Tibial artery (tissue), 4 donors: ENCODE measurements at places on chromosomes 5 and 9.
A peak's percentile ranks its signal among the peaks of the same experiment; 100 is the strongest.

DNA sequence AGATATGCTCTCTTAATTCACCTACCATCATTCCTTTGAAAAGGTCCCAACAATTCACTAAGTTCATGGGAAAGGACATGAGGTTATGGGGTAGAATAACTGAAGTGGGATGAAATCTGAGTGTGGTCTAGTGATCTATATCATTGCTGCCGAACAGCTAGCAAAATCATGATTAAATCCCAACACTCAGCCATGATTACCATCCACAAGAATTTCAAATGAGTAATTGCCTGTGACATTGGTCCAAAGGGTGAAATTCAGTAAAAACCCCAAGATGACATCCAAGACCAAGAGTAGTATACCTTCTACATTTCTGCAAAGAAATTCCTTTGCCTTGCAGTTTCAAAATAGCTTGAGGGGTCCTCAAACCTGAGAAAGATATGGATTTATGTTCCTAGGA, 225.6 kb downstream of the SPOCK1 start:
- no peak for DNase-seq

DNA sequence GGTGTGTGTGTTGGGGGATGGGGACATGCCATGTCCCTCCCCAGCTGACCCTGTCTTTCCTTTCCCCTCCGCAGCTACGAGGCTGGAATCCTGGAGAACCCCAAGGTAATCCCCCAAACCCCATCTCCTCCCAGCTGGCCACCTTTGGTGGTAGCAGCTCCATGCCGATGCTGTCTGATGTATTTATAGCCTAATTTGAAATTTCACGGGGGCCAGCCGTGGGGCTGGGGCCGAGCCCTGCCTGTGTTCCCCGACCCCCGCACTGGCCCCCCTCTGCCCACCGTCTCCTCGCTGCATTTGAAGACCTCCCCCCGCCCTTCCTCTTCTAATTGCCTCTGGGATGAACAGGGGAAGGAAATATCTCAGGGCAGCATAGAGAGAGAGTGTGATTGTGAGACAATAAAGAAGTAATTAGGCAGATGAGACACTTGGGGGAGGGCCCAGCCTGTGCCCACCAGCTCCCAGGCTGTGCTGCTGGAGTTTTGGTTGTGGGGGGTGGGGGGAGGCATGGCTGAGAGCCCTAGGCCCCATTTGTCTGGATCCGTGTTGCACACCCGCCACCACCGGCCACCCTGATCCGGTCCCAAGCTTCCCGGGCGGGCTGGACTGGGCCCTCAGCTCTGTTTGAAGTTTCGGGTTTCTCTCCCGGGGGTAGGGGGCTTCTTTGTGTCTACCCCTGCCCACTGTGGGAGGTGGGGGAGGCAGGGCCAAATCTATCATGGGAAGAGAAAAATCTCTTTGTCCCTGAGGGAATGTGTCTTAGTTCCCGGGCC, 26.8 kb downstream of the ASS1 start:
- no peak for DNase-seq

- no peak for DNase-seq
Measured at GRCh38 chr9:127682351-127683136, 24.2 kb upstream of the CFAP157 start.

DNA sequence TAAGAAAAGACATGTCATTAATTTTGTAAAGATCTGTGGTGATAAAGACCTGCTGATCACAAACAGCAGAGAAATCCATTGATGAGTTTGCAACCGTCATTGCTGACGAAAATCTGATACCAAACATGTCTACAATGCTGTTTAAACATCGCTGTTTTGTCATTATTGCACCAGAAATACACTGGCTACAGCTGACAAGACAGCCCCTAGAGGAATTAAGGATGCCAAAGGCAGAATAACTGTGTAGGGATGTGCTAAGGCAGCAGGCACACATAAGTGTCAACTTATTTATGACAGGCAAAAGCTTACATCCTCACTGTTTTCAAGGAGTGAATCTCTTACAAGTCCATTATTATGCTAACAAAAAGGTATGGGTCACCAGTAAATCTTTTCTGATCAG, 439.3 kb downstream of the TLE1 start:
- DNase-seq: no peak

GRCh38 chr9:130981756-130982137, 27.2 kb upstream of the LAMC3 start:
- no peak for DNase-seq

GRCh38 chr5:131783874-131784273, 12.9 kb downstream of the FNIP1 start:
- no peak for DNase-seq

- DNase-seq: no peak
Measured at GRCh38 chr5:44875661-44876605, 67.2 kb downstream of the MRPS30 start.

- DNase-seq: no peak
Measured at GRCh38 chr5:73122875-73123810, 2.8 kb downstream of the TMEM171 start.

- no peak for DNase-seq
Measured at GRCh38 chr9:114613087-114613486, 2.0 kb downstream of the TMEM268 start.

DNA sequence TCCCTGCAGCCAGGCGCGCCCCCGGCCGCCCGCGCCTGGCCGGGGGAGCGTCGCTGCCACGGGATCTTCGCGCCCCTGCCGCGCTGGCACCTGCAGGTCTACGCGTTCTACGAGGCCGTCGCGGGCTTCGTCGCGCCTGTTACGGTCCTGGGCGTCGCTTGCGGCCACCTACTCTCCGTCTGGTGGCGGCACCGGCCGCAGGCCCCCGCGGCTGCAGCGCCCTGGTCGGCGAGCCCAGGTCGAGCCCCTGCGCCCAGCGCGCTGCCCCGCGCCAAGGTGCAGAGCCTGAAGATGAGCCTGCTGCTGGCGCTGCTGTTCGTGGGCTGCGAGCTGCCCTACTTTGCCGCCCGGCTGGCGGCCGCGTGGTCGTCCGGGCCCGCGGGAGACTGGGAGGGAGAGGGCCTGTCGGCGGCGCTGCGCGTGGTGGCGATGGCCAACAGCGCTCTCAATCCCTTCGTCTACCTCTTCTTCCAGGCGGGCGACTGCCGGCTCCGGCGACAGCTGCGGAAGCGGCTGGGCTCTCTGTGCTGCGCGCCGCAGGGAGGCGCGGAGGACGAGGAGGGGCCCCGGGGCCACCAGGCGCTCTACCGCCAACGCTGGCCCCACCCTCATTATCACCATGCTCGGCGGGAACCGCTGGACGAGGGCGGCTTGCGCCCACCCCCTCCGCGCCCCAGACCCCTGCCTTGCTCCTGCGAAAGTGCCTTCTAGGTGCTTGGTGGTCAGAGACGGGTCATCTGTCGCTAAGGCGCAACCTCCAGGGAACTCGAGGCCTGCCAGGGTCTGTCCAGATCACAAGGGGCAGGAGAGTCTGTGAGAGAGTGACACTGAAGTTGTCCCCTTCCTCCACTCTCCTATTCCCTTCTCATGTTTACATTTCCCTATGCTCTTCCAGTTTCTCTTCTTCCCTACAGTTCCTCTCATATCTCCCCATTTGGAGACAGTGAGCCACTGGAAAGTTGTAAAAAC, 1.3 kb downstream of the GPR150 start:
- DNase-seq: no peak

DNA sequence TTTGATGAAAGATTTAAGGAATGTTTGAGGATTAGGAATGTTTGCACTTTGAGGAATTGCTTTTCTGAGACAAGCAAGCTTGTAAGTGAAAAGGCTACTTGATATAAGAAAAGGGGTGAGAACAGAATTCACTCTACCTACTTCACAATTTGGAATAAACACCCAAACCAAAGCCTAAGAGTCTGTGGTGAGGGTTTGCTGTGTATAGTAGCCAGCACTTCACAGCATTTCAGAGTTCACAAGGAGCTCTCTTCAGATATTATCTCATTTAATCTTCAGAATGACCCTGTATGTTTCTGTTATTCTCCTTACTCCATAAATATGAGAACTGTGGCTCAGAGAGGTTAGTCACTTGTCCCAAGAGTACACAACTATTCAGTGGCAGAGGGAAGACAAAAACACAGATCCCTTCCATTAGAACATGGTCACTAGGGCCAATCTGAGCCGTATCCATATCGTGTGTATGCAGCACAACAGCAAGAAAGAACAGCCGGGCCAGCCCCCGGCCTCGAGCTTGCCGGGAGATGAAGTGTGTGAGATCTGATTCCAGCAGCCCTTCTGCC, 92.4 kb downstream of the FRMD3 start:
- DNase-seq: no peak

DNA sequence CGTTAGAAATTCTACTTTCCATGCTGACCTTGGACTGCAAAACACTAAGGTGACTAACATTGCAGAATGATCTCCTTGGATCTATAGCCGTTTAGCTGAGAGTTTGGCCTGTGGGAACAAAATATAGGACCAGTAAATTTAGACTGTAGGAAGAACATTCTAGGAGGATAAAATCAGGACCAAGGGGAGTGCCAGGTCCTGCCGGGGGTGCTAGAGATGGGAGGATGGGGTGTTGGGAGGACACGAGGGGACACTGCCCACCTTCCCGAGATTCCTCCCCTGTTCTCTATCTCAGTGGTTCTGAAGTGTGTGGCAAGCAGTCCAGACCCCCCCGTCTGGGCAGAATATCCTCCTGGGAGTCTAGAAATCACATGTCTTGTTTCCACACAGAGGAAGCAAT, 445.2 kb downstream of the ZSWIM6 start:
- no peak for DNase-seq

DNA sequence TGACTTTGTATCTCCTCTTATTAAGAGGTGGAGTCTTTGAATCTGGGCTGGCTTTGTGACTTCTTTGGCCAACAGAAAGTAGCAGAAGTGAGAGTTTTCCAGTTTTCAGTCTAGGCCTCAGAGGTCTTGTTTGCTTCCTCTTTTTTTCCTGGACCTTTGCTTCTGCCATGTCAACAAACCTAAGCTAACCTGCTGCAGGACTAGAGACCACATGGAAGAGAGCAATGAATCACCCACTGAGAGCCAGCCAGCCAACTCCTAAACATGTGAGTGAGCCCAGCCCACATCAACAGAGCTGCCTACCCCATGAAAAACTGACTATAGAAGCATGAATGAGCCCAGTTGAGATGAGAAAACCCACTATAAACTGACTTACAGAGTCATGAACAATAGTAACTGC, 29.9 kb downstream of the MRPL22 start:
- no peak for DNase-seq

- DNase-seq: no peak
Measured at GRCh38 chr5:142844866-142845265, 74.7 kb downstream of the ARHGAP26 start.

GRCh38 chr9:126723807-126724172, 81.0 kb upstream of the ZBTB43 start:
- no peak for DNase-seq

- no peak for DNase-seq
Measured at GRCh38 chr5:14884062-14884612, 12.6 kb upstream of the ANKH start.

GRCh38 chr5:121967187-121967586, 5.4 kb downstream of the SRFBP1 start:
- no peak for DNase-seq

DNA sequence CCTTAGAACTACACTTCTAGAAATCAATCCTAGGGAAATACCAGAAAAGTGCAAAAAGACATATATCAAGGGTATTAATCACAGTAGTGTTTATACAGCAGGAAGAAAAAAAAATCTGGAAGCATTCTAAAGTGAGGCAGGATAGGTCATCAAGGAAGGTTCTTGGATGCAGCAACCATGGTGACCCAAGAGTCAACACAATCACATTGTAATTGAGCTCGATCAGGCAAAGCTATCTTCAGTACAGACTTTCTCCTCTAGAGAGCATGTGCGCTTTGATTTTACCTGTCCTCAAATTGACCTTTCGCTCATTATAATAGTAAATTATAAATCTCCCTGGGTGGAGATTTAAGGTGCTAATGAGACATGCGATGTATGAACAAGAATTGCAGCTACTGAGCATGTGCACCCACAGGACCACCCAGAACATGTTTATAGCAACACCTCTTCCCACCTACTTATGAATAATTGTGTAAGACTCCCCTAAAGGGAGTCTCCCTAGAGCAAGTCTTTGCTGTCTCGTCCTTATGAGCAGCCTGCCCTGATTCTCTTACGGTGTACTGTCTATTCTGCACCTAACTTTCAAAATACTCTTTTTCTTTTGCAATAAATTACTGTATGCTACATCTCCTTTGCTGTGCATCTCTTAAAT, 297.7 kb downstream of the ATPSCKMT start:
- no peak for DNase-seq

GRCh38 chr5:31186672-31187267, 6.7 kb upstream of the CDH6 start:
- DNase-seq: no peak

DNA sequence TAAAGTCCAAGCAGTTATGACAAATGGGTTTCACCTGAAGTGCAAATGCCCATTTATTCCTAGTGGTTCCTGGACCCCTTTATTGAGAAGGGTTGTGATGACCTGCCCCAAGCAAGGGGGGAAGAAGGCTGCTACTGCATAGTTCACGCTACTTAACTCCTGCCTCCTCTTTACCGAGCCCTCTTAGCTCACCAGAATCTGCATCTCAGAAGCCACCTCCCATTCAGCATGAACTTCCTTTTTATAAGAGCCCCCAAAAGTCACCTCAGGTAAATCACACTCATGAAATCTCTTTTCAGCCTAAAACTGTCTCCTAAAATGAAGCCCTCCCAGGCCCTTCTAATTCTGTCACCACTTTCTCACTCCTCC, 26.6 kb upstream of the C9orf72 start:
- DNase-seq: no peak

GRCh38 chr9:686321-686813, 155.1 kb upstream of the DMRT1 start:
- peak; percentile 55 for DNase-seq

- no peak for DNase-seq
Measured at GRCh38 chr5:75078027-75078426, 25.7 kb upstream of the GCNT4 start.

- no peak for DNase-seq
Measured at GRCh38 chr9:131853434-131853833, 113.6 kb upstream of the RAPGEF1 start.

- no peak for DNase-seq
Measured at GRCh38 chr5:15623794-15624193, 123.8 kb downstream of the FBXL7 start.

DNA sequence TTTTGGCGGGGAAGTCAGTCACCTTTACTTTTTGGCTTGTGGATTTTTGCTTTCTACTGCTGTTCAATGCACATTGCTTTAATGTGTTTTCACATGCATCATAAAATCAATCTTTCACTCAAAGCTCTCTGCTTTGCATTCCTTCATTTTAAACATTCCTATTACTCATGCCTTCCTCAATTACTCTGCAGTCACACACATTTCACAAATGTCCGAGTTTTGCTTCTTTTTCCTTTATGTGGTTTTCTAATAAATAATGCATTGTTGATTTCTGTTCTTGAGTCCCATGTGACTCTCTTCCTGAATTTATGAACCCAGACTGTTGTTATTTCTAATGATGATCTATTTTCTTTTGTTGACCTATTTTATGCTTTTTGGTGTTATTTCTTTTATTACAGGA, 82.3 kb upstream of the EPB41L4B start:
- DNase-seq: no peak
